ENCODE measurements at places on chromosomes 7 and 10.

DNA sequence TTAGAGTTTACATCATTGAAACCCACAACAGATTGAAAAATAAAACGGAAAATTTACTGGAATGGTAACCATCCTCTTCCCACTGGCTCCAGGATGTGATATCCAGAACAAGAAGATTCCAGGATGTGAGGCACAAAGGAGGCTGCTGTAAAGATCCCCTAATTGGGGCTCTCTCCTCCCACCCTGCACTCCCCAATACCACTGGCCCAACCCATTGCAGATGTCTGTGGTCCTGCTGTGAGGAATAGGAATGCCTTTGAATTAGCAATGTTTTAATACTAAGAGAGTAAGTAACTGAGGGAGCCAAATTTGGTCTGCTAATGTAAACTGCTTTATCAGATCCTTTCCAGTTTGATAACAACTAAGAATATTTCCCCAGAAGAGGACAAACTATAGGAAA is 225.9 kb upstream of the INHBA start:
- no peak for DNase-seq

DNA sequence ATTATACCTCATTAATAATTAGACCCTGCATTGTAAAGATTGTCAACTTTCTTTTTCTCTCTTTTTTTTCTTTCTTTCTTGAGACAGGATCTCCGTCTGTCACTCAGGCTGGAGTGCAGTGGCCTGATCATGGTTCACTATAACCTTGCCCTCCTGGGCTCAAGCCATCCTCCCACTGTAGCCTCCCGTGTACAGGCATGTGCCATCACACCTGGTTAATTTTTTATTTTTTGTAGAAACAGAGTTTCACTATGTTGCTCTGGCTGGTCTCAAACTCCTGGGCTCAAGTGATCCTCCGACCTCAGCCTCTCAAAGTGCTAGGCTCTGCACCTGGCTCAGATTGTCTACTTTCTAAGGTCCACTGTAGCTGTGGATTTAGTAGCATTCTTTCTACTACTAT is 50.7 kb downstream of the MDFIC start:
- no peak for DNase-seq

DNA sequence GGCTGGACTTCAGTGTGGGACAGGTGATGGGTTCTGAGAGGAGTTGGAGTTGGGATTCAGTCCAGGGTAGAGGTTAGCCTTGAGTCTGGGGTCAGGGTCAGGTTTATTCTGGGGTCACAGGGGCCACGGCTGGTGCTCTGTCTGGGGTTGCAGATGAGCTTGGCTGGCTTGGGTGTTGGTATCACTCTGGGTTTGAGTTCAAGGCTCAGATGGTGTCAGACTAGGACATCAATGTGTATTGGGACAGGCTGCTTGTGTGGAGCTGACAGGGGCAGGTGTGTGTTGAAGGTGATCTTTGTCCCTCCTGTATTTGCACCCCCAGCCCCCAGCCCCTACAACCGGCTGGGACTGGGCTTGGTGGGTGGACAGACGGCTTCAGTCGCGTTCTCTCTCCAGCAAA is 26.8 kb downstream of the TMEM270 start:
- DNase-seq, result no peak

- no peak for DNase-seq
Measured at GRCh38 chr10:88901206-88901983, 21.4 kb downstream of the STAMBPL1 start.

DNA sequence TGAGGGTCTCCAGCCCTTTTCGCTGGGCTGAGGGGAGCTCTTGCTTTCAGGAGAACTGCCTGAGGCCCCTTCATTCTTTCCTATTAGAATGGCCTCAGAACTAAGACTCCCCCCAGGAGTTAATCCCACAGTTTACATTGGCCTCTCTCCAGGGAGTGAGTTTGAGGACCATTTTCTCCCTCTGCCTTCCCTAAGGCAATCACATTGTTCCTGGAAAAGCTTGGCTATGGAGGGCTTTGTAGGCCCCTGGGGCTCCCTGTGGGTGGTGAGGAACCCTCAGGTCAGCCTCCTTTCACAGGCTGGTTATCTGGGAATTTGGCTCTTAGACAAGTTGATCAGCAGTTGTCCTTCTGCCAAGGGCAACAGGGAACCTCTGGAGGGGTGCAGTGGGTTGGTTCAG is 343.7 kb downstream of the RPS24 start:
- no peak for DNase-seq

GRCh38 chr7:5477723-5478531 is 54.3 kb upstream of the TNRC18 start:
- peak; percentile 31 for DNase-seq

- no peak for DNase-seq
Measured at GRCh38 chr7:24580283-24580946, 7.2 kb downstream of the PALS2 start.

DNA sequence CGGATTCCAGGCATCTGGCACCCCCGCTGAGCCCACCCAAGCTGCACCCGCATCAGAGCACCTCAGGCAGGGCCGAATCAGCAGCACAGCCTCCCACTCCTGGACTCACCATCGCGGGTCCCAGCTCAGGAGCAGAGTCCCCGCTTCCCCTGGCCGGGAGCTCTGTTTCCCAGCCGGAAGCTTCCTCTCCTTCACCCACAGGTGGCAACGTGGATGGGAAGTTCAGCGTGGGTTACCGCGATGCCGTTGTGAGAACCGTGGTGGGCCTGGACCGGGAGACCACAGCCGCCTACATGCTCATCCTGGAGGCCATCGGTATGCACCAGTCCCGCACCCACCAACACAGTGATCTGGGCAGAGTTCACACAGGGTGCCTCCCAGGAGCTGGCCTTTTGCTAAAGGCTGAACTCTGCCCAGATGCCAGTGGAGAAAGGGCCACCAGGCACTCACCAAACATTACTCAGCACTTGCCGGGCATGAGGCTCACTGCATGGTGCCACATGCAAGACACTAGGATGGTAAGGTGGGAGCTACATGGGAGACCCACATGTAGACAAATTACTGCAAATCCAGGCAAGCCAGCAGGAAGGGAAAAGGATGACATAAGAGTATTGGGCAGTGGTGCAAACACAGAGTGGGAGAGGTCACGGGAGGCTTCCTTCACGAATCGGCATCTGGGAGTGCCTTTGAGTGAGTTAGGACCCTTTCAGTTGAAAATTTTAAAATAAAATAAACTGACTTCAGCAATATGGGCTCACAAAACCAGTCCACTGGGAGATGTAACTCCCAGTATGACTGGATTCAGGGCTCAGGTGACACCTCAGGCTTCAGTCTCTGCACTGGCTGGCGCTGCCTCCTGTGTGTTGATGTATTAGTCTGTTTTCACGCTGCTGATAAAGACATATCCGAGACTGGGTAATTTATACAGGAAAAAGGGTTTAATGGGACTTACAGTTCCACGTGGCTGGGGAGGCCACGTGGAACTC is 10.4 kb downstream of the C10orf105 start:
- DNase-seq, result no peak

- no peak for DNase-seq
Measured at GRCh38 chr10:131116991-131117375, 194.5 kb downstream of the TCERG1L start.

DNA sequence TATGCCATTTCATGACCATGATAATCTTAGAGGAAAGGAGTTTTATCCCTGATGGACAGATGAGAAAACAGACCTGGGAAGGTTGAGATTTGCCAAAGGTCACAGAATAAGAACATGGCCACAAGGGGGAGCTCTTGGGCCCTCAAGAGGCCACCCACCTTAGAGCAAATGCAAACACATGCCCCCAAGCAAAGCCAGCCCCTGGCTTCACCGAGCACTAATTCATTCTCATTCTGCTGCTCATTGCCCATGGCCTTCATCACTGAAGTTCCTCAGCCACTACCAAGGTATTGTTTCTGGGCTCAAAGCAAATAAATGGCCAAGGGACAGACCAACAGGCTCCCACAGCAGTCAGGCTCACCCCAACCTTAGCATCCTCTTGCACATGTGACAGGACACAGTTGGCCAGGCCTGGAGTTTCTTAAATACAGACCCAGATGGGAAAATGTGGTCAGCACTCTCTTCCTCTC is 44.2 kb downstream of the PDLIM1 start:
- DNase-seq, result no peak

- DNase-seq, result no peak
Measured at GRCh38 chr10:2874963-2875362, 192.4 kb upstream of the PFKP start.

- no peak for DNase-seq
Measured at GRCh38 chr7:20831956-20832355, 45.3 kb upstream of the SP8 start.

- no peak for DNase-seq
Measured at GRCh38 chr7:20338285-20338684, 7.6 kb downstream of the ITGB8 start.

GRCh38 chr7:112357136-112357535 is 93.1 kb upstream of the IFRD1 start:
- DNase-seq, result no peak

- DNase-seq, result no peak
Measured at GRCh38 chr10:49502358-49502757, 36.6 kb downstream of the ERCC6 start.

- no peak for DNase-seq
Measured at GRCh38 chr7:20561466-20561865, 54.0 kb upstream of the ABCB5 start.

Measured in NCI-H1436 treated with DMSO at 0.1 percent for 48 hours (cell line).